ENCODE measurements at places on chromosomes 4 and X.

GRCh38 chrX:19855700-19856381 is 31.6 kb downstream of the SH3KBP1 start:
- no peak for DNase-seq

DNA sequence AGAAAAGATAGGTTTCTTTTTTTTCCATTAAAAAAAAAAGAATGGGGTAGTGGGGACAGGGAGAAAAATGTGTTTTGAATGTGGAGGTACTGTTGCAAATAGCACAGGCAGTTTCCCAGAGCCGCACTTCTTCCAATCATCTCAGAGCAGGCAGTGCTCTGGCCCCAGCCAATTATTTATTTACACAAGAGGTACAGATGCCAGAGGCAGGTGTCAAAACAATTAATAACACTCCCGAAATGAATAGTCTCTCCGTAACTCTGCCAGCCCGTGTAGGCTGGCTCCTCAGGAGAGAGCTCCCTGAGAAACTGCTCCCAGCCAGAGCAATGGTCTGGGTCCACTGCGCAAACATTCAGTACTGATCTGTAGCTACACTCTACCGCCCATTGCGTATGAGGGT is 130.8 kb upstream of the IL1RAPL2 start:
- no peak for DNase-seq

DNA sequence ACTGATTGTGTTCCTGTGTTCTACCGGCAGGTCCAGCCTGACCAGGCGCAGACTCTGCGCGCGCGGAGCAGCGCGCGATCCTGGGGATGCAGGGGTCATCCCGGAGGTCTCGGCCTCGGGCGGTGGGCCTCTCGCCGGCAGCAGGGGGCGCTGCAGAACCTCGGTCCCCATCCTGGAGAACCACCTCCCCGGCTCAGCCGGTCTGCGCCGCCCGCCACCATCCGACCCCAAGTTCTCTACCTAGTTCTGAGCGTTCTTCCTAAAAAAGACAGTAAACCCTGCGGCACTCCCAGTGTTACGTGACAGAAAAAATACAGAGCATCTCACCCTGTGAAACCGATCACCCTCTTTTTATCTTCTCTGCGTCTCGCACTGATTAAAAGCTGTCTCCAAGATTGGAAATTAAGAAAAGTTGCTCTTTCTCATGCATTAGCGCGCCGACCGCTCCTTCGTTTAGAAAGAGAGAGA is 1.6 kb downstream of the TRPC3 start:
- DNase-seq, result peak; percentile 71

- DNase-seq, result no peak
Observed at GRCh38 chrX:18119856-18120255, 100.8 kb downstream of the BEND2 start.

GRCh38 chr4:94571715-94572114 is 120.0 kb downstream of the PDLIM5 start:
- no peak for DNase-seq

DNA sequence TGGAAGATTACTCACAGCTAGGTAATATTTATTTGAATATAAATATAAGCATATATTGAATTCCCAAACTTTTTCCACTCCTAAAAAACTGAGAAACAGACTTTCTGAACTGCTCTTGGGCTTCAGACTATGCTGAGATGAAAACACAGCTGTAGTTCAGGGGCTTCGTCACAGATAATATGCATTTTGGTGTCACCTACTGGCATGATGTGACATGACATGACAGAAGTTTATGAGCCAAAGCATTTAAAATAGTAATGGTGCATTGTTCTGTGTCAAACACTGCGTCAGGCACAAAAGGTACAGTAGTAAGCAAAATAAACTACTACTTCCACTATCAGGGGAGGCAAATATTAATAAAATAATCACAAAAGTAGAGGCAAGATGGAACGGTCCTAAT is 171.3 kb downstream of the BTC start:
- DNase-seq, result no peak

DNA sequence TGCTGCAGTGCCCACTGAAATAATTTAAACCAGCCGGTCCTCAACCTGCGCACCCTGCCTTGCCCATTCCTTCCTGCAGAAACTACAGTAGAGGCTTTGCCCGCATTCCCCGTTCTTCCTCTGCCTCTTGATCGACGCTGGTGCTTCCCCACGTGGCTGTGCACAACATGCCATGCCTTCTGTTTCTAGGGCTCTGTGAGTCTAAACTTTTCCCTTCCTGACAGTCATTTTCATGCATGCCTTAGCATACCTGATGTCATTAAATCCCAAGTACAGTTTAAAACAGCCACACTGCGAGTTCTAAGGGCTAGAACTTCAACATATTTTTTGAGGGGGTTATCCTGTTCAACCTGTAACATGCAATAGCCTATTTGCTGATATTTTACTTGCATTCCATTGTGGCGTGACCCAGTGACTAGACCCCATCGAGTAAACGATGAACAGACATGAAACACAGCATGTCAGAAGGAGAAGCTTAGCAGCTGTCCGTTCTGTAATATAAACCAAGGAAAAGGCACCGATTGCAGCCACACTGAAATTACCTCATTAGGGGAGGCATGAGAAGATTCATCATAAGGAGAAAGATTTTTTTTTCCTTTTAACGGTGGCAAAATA is 232.5 kb downstream of the ARHGAP10 start:
- DNase-seq, result no peak

GRCh38 chr4:88457307-88458103 is 586 bp downstream of the HERC5 start:
- no peak for DNase-seq

GRCh38 chrX:124229374-124229773 is 103.1 kb upstream of the TEX13D start:
- DNase-seq, result no peak

DNA sequence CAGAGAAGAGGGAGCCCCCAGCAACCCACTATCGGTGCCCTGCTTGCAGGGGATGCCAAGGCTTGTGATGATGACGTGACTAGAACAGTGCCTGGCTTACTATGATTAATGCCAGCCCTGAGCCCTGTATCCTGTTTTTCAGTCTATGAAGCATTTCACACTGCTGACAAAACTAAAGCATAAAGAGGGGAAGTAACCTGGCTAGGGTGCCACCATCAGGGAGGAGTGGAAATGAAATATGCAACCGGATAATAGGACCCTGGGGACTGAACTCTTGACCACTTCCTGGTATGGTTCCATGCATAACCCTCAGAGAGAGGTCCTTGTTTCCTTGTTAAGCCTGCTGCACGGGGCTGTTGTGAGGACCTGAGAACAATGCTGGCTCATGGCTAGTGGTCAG is 50.3 kb downstream of the MED28 start:
- DNase-seq, result no peak

DNA sequence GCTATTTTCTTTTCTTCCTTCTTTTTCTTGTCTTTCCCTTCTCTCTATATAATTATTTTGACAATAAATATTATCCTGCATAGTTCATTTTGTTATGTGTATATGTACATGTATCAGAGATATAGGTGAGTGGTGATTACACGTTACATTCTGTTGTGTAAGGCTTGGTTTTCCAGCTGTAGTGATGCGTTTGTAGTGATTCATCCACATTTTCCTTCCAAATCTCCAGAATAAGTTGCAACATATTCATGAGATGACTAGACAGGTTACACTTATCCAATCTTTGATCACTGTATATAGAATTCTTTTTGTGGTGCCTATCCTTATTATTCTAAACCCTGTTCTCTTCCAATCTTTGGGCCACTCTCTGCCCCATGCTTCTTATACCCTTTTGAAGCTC is 540.2 kb downstream of the GBA3 start:
- DNase-seq, result no peak

GRCh38 chr4:15400226-15400625 is 27.6 kb upstream of the C1QTNF7 start:
- DNase-seq, result no peak

- no peak for DNase-seq
Observed at GRCh38 chr4:83013902-83014301, 3.3 kb upstream of the LIN54 start.

DNA sequence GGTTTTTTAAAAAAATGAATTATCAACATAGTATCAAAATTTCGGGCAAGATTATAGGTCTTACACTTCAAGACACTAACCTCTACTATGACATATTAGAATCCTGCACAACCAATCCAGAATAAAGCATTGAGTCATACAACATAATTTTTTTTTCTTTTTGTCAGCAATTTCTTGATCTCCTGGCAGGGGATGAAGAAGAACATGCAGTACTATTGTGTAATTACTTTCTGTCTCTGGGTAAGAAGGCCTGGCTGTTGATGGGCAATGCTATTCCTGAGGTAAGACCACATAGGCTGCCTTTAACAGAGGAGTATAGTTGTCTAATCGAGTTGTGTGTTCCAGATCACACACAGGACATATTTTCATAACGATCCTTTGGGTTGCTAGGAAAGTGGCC is 67.5 kb downstream of the FBXL5 start:
- no peak for DNase-seq

- no peak for DNase-seq
Observed at GRCh38 chrX:143664302-143664701, 28.4 kb upstream of the SLITRK4 start.

DNA sequence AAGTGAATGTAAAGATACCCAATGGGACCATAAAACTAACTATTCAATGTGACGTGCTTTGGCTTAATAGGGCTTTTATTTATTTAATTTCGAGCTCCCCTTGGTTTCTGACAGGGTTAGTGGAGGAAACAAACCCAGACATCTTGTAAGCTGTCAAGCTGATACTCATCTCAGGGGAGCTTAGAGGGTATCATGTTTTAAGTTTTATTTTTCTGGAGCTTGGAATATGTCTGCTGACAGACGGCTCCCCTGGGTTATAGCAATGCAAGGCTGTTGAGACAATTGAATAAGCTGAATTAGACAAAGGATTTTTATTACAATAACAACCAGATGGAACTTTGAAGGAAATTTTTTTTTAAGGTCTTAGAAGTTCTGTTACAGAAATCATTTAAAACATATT is 456.5 kb downstream of the IL1RAPL1 start:
- DNase-seq, result no peak

- DNase-seq, result no peak
Observed at GRCh38 chr4:159856451-159856850, 753.6 kb downstream of the RAPGEF2 start.

- DNase-seq, result no peak
Observed at GRCh38 chrX:6693051-6693450, 158.1 kb upstream of the VCX3A start.

GRCh38 chr4:56066493-56066892 is 117.7 kb downstream of the CEP135 start:
- no peak for DNase-seq

DNA sequence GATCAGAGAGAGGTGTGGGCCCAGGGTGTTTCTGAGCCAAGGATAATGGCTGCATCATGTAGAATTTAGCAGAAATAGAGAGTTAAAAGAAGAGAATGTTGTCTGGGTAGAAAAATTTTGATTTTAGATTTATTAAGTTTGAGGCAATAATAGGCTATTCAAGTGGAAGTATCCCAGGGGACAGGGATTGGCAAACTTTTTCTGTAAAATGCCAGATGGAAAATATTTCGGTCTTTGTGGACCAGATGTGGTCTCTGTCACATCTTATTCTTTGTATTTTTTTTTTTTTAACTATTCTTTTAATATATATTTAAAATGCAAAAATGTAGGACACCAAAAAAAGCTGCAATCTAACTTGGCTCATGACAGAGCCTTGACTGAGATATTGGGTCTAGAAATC is 33.1 kb downstream of the IL15 start:
- DNase-seq, result no peak

GRCh38 chrX:11103751-11104150 is 7.4 kb upstream of the HCCS start:
- DNase-seq, result no peak

DNA sequence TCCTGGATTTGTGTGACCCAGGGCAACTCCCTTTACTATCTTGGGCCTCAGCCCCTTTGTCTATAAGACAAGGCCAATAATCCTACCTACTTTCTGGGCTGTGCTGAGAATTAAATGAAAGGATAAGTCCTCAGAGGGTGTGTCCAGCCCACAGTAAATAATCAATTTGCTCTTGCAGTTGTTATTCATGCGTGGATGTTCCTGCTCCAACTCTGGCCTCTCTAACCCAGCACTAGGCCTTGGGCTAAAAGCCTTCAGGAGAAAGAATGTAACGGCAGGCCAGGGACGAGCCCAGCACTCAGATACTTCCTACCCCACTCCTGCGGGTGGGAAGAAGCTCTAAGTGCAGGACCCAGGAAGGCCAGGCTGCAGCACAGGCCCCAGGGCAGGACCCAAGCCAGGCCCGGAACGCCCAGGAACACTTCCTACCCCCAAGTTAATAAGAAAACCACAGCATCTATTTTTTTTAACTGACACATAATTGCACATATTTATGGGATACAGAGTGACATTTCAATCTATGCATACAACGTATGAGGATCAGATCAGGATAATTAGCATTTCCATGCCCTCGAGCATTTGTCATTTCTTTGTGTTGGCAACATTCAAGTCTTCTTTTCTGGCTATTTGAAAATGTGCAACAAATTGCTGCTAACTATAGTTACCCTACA is 179.6 kb upstream of the RBPJ start:
- DNase-seq, result no peak
